IPS DF 19.7 (cell line): ENCODE measurements at places on chromosomes 2 and 18.

DNA sequence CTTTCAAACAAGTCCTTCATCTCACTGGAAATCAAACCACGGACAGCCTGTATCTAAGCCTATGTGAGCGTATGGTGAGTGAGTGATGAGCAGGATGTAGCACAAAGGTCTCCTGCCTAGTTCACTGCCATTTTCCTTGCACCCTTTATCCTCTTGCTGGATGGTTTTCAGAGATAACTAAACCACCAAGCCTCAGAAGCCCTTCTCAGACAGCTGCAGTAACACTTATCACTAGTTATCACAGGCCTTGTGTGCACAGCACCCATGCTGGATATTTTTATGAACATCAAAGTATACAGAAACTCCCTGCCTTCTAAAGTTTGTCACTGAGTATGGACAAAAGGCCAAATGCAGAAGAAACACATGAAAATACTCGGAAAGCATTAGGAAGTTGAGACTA lies 69.5 kb downstream of the C1D start:
- DNase-seq, result no peak

- DNase-seq, result no peak
Observed at GRCh38 chr2:217535957-217536708, 466.7 kb downstream of the TNS1 start.

DNA sequence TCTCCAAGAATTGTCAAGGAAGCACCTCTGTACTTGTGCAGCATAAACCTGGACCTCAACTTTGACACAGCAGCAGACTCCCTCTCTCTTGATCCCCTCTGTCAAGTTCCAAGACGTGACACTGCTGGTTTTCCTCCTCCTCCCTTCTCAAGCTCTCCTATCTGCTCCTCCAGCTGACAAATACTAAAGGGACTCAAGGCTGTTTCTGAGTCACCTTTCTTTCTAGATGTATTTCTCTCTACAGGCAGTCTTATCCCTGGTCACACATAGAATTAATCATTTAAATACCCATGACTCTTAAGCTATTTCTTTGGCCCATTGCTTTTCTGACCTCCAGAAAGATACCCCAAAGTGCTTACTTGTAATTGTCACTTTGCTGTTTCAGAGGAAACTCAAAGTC lies 53.5 kb downstream of the SEPTIN10 start:
- no peak for DNase-seq

- DNase-seq, result no peak
Observed at GRCh38 chr2:174436351-174436750, 40.8 kb downstream of the SCRN3 start.

GRCh38 chr2:47535073-47535472 lies 132.1 kb downstream of the MSH2 start:
- no peak for DNase-seq

GRCh38 chr2:105654474-105655004 lies 90.2 kb upstream of the NCK2 start:
- DNase-seq, result no peak

GRCh38 chr2:203718087-203718486 lies 11.6 kb downstream of the CD28 start:
- no peak for DNase-seq

GRCh38 chr2:143218621-143219020 lies 89.4 kb downstream of the ARHGAP15 start:
- DNase-seq, result no peak
